ENCODE measurements at places on chromosomes 12 and 14. TPM values are rescaled to one million over a fixed set of nuclear protein-coding genes. Genes with fewer than 3 reads are reported as not detected.

Gene TAS2R7
- total RNA-seq = not detected

Gene PLEK2
- 21.8 TPM for total RNA-seq

Gene ATG2B
- total RNA-seq = 7.3 TPM

Gene RAD51B
- total RNA-seq = 5.3 TPM

Gene KRT72
- not detected for total RNA-seq

Gene GLT1D1
- total RNA-seq = not detected

Gene PLCZ1
- total RNA-seq = not detected

Gene ZDHHC22
- total RNA-seq = 0.21 TPM
